ENCODE measurements at places on chromosomes 1 and 21.

DNA sequence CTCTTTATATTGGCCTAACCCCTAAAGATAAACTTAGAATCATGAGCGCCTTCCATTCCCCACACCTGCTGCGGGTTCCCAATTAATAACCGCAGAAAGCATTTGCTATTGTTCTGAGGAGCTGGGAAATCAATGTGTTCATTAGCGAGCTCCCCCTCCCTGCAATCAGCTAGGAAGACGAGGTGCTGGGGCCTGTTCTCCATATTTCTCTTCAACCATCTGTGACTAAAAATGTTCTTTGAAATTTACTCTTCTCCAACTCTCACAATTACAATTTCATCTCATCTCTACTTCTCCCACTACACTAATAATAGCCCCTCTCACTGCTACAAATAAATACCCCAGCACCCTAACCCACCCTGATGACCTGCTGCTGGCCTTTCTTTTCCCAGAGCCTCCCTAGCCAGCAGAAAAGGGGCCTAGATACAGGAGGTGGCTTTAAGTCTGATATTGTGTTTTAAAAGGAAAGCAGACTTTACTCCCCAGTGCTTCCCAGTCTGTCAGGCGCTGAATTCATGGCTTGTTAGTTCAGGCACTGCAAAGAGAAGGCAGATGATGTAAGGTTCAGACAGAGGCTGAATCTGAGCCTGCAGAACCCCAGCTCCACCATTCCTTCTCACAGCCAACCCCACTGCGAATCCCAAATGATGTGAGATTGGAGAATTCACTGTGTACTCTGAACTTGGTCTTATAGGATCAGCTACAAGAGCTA, 477.5 kb upstream of the DAB1 start:
- DNase-seq = no peak

- DNase-seq = no peak
These were observed 198.5 kb downstream of the DYRK1A start for GRCh38 chr21:37564924-37565529.

- no peak for DNase-seq
These were observed 160.8 kb upstream of the APP start for GRCh38 chr21:26331205-26331980.

GRCh38 chr1:116257341-116257767, 115.7 kb upstream of the ATP1A1 start:
- DNase-seq = no peak

All from WERI-Rb-1 (cell line).